MV-4-11 (cell line): ENCODE measurements at places on chromosomes 11 and 22.

DNA sequence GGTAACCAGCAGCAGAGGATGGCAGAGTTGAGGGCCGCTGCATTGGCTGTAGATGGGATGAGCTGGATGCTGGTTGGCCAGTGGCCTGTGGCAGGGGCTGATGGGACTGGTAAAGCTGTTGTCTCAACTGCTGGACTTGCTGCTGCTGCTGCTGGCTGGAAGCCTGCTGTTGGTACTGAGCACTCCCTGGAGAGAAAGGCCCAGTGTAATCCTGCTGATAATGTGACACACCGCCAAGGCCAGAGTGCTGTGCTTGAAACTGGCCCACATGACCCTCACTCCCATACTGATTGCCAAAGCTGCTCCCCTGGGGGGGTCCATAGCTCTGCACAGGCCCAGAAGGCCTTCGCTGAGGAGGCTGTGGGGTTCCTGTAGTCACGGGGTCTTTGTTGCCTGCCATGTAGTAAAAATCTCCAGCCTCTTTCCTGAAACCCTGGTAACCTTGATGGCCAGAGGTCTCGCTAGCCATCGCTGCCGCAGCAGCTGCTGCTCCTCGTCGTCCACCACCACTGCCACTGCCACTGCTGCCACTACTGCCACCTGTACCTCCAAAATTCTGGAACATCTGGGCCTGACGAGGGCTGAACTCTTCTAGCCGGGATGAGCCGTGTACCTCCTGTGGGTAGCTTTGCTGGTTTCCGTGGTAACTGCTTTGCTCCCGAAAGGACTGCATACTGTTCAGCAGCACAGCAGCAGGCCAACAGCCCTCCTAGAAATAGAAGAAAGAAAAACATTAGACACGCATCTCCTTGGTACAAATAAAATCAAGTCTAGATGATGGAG, 55.6 kb downstream of the TCF20 start:
- no peak for DNase-seq

- peak; percentile 18 for DNase-seq
Observed at GRCh38 chr11:62573006-62573591, 592 bp downstream of the EEF1G start.

DNA sequence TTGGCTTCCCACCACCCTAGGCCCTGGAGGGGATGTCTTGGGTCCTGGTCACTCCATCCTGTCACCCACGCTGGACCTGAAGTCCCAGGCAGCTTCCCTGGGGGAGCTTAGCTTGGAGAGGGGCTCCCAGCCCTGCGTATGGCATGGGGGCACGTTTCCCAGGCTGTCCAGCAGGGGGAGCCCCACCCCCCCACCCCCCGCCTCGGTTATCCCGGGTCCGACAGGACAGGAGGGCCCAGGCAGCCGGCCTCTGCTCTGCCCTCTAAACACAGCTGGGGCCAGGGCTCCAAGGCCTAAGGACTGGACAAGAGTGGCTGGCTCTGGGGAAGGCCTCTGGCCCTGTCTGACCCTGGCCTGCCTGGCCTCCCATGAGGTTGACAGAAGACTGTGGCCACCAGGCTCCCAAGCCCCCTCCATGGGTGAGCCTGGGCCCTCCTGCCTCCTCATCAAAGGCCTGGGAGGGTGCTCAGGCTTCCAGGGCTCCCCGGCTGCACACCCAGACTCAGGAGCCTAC, 104.8 kb downstream of the NECTIN1 start:
- DNase-seq = no peak

DNA sequence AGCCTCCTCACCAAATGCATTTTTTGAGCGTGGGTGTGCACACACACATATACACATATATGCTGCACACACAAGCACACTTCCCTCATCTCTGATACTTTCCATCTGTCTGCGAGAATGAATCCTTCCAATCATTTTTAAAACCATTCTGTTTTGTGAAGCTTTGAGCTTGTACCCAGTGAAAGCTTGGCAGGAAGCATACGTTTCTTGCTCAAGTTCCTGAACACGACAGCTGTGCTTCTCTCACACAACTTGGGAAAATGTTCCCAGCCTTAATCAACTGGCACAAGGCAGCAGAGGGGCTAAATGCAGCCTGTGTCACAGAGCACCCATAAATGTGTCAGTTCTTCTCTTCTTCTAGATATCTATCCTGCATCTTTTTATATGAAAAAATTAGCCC, 524.0 kb upstream of the KIRREL3 start:
- DNase-seq = no peak

DNA sequence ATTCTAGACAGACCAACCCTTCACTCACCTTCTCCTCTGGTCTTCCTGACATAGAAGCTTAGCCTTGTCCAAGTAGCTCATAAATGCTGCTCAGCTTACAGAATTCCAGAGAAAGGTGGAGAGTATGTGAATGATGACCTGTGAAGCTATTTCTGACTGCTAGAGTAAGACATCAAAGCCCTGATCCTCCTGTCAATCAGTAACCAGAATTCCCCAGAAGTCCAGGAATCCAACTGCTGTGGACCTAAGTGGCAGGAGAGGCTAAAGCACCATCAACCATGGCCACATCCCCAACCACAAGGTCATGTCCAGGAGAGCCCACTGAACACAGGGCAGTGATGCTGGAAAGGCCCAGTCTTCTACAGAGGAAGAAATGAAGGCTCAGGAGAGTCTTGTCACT, 2.6 kb downstream of the OR51G2 start:
- DNase-seq = no peak
